Activated T-helper 1 cell treated with anti-CD3 and anti-CD28 coated beads, Interleukin-12 subunit alpha, Interleukin-12 subunit beta, Interleukin-2, Interleukin-4 antibody, amounts not matched to agents 30 ng/mL and 10 ng/mL and 1 ng/mL, durations not matched to agents 14 hours and 24 hours and 36 hours (primary cell): ENCODE measurements at places on chromosomes 2 and 18.

DNA sequence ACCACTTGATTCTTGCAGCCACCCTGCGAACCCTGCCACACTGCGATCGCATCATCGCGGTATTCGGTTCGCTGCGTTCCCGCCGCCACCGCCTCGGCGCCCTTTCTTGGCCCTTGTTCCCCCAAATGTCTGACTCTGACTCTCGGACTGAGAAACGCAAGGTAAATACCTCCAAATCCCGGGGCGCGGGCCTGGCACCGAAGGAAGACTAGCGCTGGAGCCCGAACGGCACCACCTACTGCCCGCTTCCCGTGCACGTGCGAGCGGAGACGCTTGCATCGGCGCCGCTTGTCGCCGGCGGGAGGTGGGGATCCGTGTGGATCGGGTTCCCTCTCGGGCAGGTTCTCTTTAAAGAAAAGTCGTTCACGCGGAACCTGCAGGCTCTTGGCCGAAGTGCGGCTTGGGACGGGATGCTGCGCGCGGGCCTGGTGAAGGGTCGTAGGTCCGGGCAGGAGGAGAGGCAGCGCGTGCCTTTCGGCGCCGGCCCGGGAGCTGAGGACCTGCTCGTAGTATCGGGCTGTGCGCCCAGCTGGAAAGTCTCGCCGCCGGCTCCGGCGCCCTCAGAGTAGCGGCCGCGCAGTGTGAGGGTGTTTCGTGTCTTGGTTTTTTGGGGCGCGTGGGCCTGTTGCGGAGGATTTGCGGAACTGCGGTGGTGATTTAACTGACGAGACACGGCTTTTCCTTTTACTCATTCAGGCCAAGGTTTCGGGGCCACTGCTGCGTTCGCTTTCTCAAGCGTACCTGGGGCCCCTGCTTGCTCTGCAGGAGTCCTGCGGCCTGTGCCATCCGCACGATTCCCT, 514 bp downstream of the BCL2L11 start:
- peaks cover 51% of the 10 kb centered on the region for H3K4me1 ChIP-seq
- peaks cover 50% of the 10 kb centered on the region for H3K36me3 ChIP-seq
- peaks cover 2% of the 10 kb centered on the region for H3K27me3 ChIP-seq
- H3K27ac ChIP-seq, result peak overlapping the region; percentile 92
- peak overlapping the region; percentile 97 for H3K4me3 ChIP-seq

GRCh38 chr2:118274841-118275510, 186.7 kb downstream of the INSIG2 start:
- no peak overlapping the region for H3K4me3 ChIP-seq
- H3K36me3 ChIP-seq, result no peaks in the 10 kb centered on the region
- H3K27me3 ChIP-seq, result peaks cover 5% of the 10 kb centered on the region

DNA sequence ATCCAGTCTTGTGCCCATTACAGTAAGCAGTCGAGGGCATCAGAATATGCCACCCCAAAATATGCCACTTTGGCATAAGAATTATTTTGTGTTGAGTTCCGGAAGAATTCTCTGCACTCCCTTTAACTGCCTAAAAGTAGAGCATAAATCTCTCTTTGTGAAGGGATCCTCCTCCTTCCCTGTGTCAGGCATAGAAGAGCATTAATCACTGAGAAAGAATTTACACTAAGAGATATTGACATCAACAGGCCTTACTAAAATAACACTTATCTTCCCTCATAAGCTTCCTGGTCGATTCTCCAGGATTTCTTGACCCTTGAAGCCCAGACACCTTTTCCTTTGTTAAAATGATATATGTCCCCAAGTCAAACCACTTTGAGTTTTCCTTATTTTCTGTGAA, 27.6 kb upstream of the KYNU start:
- no peak overlapping the region for H3K4me3 ChIP-seq
- no peaks in the 10 kb centered on the region for H3K36me3 ChIP-seq
- DNase-seq, result no peak
- H3K27me3 ChIP-seq, result peaks cover 2% of the 10 kb centered on the region
- no peaks in the 10 kb centered on the region for H3K4me1 ChIP-seq

- H3K27ac ChIP-seq, result no peak overlapping the region
- no peaks in the 10 kb centered on the region for H3K36me3 ChIP-seq
- DNase-seq, result no peak
- H3K4me3 ChIP-seq, result no peak overlapping the region
- H3K27me3 ChIP-seq, result peaks cover 1% of the 10 kb centered on the region
These were observed 56.4 kb upstream of the OTOF start for GRCh38 chr2:26534098-26534864.

GRCh38 chr2:205712508-205712907, 30.2 kb downstream of the NRP2 start:
- no peak for DNase-seq
- H3K36me3 ChIP-seq, result peaks cover 10% of the 10 kb centered on the region
- no peaks in the 10 kb centered on the region for H3K27me3 ChIP-seq

DNA sequence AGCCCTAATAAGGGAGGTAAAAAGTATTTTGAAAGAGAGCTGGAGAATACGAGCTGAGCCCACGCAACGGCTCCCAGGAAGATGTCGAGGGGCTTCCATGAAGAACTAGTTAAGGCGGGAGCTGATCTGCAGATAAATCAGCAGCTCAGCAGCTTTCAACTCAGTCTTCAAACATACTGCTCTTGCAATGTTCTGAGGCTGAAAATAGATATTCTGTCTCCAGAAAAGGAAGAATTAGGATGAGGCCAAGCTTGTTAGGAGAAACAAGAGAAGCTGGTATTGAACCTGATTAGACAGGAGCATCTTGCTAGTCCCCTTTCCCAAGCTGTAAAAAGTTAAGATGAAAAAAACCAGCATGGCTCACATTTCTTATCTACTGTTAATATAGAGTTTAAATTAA, 91.1 kb downstream of the AFF3 start:
- H3K27me3 ChIP-seq, result peaks cover 9% of the 10 kb centered on the region
- H3K4me1 ChIP-seq, result no peaks in the 10 kb centered on the region
- no peak overlapping the region for H3K4me3 ChIP-seq
- no peaks in the 10 kb centered on the region for H3K36me3 ChIP-seq

- no peak overlapping the region for H3K4me3 ChIP-seq
- peaks cover 25% of the 10 kb centered on the region for H3K27me3 ChIP-seq
- peaks cover 14% of the 10 kb centered on the region for H3K4me1 ChIP-seq
- H3K36me3 ChIP-seq, result no peaks in the 10 kb centered on the region
- DNase-seq, result no peak
These were observed 18.6 kb upstream of the SKA1 start for GRCh38 chr18:50356036-50356945.

GRCh38 chr2:152485954-152486736, 151.2 kb downstream of the FMNL2 start:
- no peaks in the 10 kb centered on the region for H3K4me1 ChIP-seq
- DNase-seq, result no peak
- no peak overlapping the region for H3K27ac ChIP-seq
- H3K27me3 ChIP-seq, result peaks cover 8% of the 10 kb centered on the region
- no peak overlapping the region for H3K4me3 ChIP-seq

DNA sequence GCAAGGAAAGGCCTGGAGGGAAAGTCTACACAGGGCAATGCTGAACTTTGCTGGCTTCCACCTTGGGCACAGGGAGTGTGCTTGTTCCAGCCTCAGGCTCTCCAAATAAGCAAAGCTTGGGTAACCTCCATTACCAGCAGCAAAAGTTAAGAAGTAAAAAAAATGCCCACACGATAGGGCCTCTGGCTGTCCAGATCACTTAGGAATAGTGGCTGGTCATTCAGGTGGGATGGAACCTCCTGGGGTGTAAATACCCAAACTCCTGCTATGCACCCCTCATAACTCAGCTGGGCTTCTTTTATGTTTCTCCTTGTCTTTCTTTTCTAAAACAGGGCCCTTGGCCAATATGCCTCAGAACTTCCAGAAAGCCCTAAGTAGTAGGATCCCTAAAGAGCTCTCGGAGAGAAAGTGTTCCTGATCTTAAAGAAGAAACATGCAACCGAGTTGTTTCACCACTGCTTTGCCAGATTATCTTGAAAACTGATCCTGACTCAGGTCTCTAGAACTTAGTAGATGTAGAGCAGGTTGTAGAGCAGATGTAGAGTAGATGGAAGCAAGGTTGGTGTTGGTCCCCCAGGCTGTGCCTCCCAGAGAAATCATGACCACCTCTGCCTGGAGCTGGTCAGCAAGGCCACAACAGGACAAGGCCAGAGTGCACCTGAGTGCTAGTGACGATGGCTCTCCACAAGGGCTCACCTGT, 2.0 kb upstream of the OSR1 start:
- H3K4me3 ChIP-seq, result peak overlapping the region; percentile 37
- DNase-seq, result no peak
- H3K36me3 ChIP-seq, result peaks cover 1% of the 10 kb centered on the region
- H3K27me3 ChIP-seq, result peaks cover 93% of the 10 kb centered on the region
- H3K4me1 ChIP-seq, result peaks cover 39% of the 10 kb centered on the region

GRCh38 chr2:237315170-237315828, 98.7 kb downstream of the COL6A3 start:
- no peak overlapping the region for H3K4me3 ChIP-seq
- no peaks in the 10 kb centered on the region for H3K4me1 ChIP-seq
- no peak overlapping the region for H3K27ac ChIP-seq
- peaks cover 2% of the 10 kb centered on the region for H3K27me3 ChIP-seq
- no peaks in the 10 kb centered on the region for H3K36me3 ChIP-seq

- H3K36me3 ChIP-seq, result no peaks in the 10 kb centered on the region
- H3K27me3 ChIP-seq, result no peaks in the 10 kb centered on the region
- H3K4me3 ChIP-seq, result no peak overlapping the region
These were observed 803.9 kb upstream of the POU3F3 start for GRCh38 chr2:104049981-104050380.

DNA sequence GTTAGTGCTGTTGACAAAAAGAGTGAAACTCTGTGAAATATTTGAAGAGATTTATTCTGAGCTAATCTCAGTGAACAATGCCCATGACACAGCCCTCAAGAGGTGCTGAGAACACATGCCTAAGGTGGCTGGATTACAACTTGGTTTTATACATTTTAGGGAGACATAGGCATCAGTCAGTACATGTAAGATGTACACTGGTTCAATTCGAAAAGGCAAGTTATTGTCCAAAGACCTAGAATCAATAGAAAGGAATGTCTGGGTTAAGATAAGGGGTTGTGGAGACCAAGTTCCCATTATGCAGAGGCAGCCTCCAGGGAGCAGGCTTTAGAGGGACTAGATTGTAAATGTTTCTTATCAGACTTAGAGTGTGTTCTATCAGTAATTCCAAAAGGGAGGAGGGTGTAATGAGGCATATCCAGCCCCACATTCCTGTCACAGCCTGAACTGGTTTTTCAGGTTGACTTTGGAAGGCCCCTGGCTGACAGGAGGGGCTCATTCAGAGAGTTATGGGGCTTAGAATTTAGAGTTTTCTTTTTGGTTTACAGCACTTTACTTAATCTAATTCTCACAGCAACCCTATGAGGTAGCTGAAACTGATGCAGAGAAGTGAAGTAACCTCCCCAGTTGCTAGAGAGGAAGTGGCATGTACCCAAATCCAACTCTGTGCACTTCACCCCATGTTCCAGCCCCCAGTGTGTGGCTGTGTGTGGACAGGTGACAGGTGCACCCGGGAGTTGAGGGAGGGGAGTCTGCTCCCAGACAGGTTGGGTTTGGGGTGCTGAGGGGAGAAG, 28.3 kb upstream of the ASAP2 start:
- peaks cover 2% of the 10 kb centered on the region for H3K27me3 ChIP-seq
- no peak overlapping the region for H3K27ac ChIP-seq
- H3K36me3 ChIP-seq, result no peaks in the 10 kb centered on the region

- no peak for DNase-seq
- no peak overlapping the region for H3K27ac ChIP-seq
- no peak overlapping the region for H3K4me3 ChIP-seq
- no peaks in the 10 kb centered on the region for H3K36me3 ChIP-seq
- no peaks in the 10 kb centered on the region for H3K27me3 ChIP-seq
These were observed 176.2 kb upstream of the ZC3H15 start for GRCh38 chr2:186309901-186310300.

- peaks cover 8% of the 10 kb centered on the region for H3K36me3 ChIP-seq
- H3K4me3 ChIP-seq, result peak overlapping the region; percentile 81
- H3K27ac ChIP-seq, result no peak overlapping the region
- no peaks in the 10 kb centered on the region for H3K27me3 ChIP-seq
- peaks cover 29% of the 10 kb centered on the region for H3K4me1 ChIP-seq
- no peak for DNase-seq
These were observed 1.8 kb upstream of the PTPN18 start for GRCh38 chr2:130354139-130354428.

GRCh38 chr2:19554520-19554919, 196.1 kb upstream of the OSR1 start:
- peaks cover 3% of the 10 kb centered on the region for H3K27me3 ChIP-seq
- no peak overlapping the region for H3K4me3 ChIP-seq
- no peaks in the 10 kb centered on the region for H3K36me3 ChIP-seq
- no peak for DNase-seq
- H3K27ac ChIP-seq, result no peak overlapping the region

- peaks cover 8% of the 10 kb centered on the region for H3K4me1 ChIP-seq
- H3K27ac ChIP-seq, result no peak overlapping the region
- peaks cover 35% of the 10 kb centered on the region for H3K27me3 ChIP-seq
- peak; percentile 74 for DNase-seq
These were observed 60.4 kb downstream of the ATOH8 start for GRCh38 chr2:85813982-85814801.

DNA sequence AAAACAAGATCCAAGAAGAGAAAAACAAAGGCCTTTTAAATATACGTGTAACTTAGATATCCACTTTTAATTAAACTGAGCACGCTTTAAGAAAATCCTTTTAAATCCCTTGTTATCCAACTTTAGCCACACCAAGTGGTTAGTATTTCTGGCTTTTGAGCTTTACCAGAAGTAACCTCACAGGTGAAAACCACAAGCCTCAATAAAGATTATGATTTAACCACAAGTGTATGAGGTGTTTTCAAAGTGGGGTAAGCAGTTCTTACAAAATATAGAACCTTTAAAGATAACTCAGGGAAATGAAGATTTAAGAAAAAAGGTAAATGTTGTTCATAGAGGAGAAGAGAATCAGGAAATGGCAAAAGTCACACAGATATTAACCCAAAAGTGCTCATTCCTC, 58.4 kb upstream of the CDCA7 start:
- H3K27me3 ChIP-seq, result peaks cover 4% of the 10 kb centered on the region
- H3K36me3 ChIP-seq, result no peaks in the 10 kb centered on the region
- no peak for DNase-seq
- H3K4me3 ChIP-seq, result no peak overlapping the region
- H3K27ac ChIP-seq, result no peak overlapping the region

- H3K36me3 ChIP-seq, result no peaks in the 10 kb centered on the region
- H3K4me1 ChIP-seq, result no peaks in the 10 kb centered on the region
- no peak overlapping the region for H3K4me3 ChIP-seq
- no peak for DNase-seq
- H3K27ac ChIP-seq, result no peak overlapping the region
- H3K27me3 ChIP-seq, result no peaks in the 10 kb centered on the region
These were observed 299.0 kb downstream of the NDUFA10 start for GRCh38 chr2:239726091-239726591.
